ENCODE measurements at places on chromosomes 13 and 19.

DNA sequence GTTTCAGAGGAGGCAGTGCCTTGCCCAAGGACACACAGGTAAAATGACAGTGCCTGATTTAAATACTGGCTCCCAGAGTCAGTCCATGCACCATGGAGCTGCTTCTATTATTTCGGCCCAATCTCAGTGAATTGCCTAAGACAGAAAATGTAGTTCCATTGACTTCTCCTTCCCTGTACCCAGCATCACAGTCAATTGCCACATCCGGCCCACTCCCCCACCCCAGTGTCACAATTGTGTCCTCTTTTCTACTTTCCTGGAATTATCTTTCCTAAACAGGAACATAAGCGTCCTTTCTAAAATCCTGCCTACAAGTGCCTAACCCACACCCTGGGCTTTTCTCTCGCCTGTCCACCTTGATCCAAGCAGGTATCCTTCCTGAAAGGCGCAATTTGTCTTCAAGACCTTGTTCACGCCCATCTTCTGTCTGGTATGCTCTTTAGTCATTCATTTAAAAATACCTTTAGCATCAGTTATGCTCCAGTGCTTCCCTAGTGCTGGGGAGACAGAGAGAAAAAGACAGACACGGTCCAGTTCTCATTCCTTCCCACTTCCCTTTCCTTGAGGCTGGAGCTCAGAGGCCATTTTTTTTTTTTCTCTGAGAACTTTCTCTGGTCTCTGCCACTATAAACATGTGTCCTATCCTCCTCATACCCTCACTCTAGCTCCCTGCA is 411.4 kb downstream of the LIG4 start:
- no peak for DNase-seq

- no peak for DNase-seq
Measured at GRCh38 chr19:2176337-2176994, 12.7 kb downstream of the DOT1L start.

- no peak for DNase-seq
Measured at GRCh38 chr13:112902669-112903068, 66.3 kb upstream of the MCF2L start.

GRCh38 chr13:104949840-104950740 is 1585.4 kb downstream of the EFNB2 start:
- DNase-seq, result no peak

GRCh38 chr13:51329606-51330005 is 9.9 kb upstream of the SERPINE3 start:
- DNase-seq, result no peak

GRCh38 chr13:30354493-30355383 is 47.4 kb upstream of the KATNAL1 start:
- no peak for DNase-seq

GRCh38 chr13:97445522-97446187 is 11.7 kb downstream of the RAP2A start:
- no peak for DNase-seq

DNA sequence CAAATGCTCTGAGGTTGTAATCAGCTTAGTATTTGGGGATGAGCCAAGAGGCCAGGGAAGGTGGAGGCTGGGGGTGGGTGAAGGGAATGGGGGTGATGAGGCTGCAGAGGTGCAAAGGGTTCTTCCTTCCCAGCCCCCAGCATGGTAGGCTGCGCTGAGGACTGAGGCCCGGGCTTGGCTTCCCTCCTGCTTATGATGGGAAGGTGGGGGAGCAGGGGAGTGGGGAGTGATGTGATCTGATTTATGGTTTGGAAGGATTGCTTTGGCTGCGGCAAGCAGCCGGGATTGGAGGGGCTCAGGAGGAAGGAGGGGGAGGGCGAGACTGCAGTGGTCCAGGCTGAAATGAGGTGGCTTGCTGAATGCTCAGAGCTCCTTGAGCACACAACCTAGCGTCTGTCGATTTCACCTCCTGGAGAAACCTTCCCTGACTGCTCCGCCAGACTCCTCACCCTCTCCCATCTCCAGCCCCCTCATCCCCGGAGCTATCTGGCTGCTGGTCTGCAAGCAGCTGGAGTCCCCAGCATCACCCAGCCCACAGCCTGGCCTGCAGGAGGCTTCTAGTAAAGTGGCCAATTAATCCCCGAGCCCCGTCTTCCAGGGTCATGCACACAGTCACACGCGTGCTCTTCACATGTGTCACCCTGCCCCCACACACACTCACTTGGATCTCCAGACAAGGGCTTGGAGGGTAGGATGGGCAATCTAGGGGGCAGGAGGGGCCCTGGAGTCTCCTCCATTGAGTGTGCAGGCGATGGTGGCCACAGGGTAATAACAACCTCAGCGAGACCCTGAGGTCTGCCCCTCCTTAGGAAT is 757 bp upstream of the CLEC11A start:
- no peak for DNase-seq

DNA sequence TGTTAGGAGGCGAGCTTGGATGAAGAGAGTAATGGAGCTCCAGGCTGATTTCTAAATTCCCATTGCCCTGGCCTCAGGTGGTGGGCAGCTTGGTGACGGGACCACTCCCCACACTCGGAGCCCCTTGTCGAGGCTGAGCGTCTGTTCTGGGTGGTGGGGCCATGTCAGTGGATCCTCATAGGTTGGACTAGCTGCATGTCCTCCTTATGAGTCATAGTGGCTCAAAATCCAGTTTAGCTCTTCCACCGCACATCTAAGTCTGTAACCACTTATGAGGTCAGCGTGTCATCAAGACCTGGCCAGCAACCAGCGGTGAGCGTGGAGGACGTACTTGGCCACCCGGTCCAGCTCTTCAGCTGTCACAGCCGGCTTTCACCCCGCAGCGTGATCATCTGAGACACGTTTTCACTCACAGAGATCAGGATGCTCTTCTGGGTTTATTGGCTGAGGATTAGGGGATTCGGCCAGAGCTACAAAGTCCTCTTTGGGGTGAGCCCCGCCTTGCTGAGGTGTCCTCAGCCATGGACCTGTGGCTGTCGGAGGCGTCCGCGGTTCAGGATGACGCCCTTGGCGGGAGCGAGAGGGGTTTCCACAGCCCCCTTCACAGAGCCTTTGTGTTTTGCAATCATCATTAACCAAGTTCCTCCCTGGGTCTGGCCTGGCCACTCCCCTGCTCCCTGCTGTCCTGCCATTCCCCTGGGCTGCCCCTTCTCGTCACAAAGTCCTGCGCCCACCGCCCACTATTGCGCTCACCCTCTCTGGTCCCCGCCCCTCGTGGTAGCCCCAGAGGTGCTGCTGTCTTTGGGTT is 41.9 kb downstream of the ADPRHL1 start:
- no peak for DNase-seq

GRCh38 chr13:27933118-27933517 is 13.3 kb downstream of the PDX1 start:
- DNase-seq, result no peak

DNA sequence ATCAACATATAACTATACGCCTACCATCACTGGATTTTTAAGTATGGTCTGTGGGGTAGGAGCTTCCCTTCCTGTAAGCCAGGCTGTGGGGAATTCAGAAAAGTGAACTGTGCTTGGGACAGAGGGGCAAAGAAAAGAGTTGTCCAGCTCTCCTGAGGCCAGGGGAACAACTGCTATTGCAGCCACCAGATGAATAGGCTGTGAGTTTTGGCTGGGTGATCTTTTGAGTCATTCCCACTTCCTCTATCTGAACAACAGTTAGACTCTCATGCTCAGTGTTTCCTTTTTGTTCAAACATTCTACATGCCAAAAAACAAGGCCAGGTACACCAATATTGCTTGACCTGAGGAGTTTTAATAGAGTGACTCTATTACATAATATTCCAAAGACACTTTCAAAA is 426.2 kb upstream of the DACH1 start:
- DNase-seq, result no peak

GRCh38 chr13:100330662-100331061 is 241.8 kb downstream of the PCCA start:
- DNase-seq, result no peak

DNA sequence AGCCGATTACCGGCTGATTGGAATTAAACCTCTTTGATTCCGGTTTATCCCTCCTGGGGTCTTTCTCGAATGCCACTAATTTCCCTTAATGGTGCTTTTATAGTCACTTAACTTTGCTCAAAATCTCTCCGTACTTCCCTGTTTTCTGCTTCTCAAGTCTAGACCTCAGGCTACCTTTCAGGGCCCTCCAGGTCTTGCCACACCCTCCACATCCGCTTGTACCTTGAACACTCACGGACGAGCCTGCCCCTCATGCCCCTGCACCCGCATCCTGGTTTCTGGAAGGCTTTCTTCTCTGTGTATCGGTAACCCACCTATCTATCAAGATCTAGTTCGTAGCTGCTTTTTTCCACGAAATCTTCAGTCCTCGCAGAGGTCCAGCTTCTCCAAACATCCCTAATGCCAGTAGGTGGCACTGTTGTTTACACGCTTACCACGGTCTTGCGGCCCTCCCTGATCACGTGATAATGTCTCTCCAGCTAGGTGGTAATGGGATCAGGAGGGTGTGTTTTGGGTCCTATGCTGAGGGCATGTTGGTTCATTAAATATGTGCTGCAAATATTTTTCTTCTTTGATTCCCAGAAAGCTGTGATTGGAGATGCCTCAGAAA is 13.8 kb downstream of the ATP12A start:
- peak; percentile 49 for DNase-seq

DNA sequence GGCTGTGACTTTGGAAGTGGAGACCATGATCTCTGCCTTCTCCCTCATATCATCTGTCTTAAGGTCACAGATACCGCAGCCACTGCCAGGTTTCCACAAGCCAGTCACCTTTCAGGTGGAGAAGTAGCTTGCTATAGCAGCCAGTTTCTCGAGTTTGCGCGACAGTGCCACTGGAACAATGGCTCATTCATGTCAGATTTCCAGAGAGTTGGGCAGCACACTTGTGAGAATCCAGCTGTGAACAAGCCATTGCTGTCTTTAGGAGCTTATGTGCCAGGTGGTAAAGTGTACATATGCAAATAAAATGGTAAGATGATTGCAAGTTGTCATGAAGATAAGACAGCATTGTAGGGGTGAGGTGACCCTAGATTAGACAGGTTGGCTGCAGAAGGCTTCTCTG is 22.3 kb downstream of the GARRE1 start:
- no peak for DNase-seq

GRCh38 chr19:23318143-23318542 is 67.9 kb upstream of the ZNF724 start:
- no peak for DNase-seq

- DNase-seq, result no peak
Measured at GRCh38 chr19:56139847-56140582, 1.1 kb upstream of the ZNF444 start.

- no peak for DNase-seq
Measured at GRCh38 chr19:35890113-35890650, 10.2 kb downstream of the NFKBID start.

GRCh38 chr13:33910255-33910654 is 92.3 kb downstream of the RFC3 start:
- no peak for DNase-seq

- no peak for DNase-seq
Measured at GRCh38 chr13:73259061-73260017, 200.5 kb downstream of the KLF5 start.

DNA sequence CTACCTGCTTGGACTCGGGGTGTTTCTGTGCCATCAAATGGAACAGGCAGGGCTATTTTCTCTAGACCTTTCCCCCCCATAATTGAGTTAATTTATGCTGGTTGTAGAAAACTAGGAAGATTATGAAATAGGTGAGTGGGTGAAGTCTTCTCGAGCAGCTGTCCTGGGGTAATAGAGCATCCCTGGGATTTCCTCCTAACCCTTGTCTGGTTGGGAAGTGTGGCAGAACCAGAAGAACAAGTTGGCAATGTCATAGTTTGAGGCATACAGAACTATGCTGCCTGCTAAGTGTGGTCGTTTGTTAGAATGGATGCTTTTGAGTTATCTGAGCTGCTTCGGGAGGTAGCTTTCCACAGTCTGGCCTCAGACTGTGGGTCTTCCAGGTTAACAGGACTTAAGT is 3.7 kb downstream of the GATAD2A start:
- DNase-seq, result no peak

DNA sequence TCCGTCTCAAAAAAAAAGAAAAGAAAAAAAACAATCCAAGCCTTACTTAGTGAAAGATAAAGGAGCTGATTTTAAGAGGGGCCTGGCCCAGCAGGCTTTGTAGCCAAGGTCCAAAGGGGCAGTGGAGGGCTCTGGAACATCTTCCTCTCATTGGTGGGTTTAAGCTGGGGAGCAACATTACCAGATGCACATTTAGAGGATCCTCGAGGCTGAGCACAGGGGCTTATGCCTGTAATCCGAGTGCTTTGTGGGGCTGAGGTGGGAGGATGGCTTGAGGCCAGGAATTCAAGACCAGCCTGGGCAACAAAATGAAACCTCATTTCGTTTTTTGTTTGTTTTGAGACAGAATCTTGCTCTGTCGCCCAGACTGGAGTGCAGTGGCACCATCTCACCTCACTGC is 8.0 kb upstream of the TMEM160 start:
- no peak for DNase-seq

- DNase-seq, result no peak
Measured at GRCh38 chr19:28297586-28298157, 915.3 kb downstream of the UQCRFS1 start.

DNA sequence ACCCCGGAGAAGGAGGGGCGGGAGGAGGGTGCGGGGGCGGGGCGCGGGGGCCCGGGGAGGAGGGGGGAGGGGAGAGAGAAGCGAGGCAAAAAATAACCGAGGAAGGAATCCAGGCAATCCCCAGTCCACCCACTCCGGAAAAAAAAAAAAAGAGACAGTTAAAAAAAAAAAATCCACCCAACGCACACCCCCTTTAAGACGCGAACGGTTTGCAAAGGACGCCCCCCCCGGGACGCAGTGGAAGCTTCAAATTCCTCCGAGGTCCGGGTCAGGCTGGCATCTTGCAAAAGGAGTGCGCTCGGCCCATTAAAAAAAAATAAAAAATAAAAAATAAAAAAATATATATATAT is at the start of gene CACNA1A:
TSS of gene CACNA1A (minus strand) at position 9 of the 350 bp plus-strand sequence. CDS start 255 bp downstream, outside the sequence.
- no peak for DNase-seq

GRCh38 chr19:541699-542098 is 2.2 kb upstream of the GZMM start:
- no peak for DNase-seq

- no peak for DNase-seq
Measured at GRCh38 chr13:59236309-59236919, 927.3 kb downstream of the DIAPH3 start.

DNA sequence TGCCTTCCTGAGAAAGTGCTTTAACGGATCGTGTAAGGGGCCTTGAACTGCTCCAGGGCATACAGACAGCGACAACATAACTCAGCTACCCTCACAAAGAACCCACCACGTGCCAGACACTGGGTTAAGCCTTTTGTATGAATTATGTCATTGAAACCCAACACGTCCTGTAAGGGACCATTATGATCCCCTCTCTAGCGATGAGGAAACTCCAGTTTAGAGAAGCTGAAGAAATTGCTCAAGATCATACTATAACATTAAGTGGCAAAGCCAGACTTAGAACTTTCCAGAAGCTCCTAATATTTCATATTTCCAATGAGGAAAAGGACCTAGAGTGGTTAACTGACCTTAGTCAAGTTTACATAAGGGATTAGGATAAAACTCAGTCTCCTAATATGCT is 57.0 kb upstream of the RAP2A start:
- no peak for DNase-seq

GRCh38 chr19:5880604-5881078 is 10.3 kb upstream of the FUT5 start:
- DNase-seq, result no peak

Measured in CD4-positive, alpha-beta T cell treated with Interleukin-6 at 100 ng/mL for 8 hours (primary cell).